ENCODE measurements at places on chromosomes 5 and 9.

DNA sequence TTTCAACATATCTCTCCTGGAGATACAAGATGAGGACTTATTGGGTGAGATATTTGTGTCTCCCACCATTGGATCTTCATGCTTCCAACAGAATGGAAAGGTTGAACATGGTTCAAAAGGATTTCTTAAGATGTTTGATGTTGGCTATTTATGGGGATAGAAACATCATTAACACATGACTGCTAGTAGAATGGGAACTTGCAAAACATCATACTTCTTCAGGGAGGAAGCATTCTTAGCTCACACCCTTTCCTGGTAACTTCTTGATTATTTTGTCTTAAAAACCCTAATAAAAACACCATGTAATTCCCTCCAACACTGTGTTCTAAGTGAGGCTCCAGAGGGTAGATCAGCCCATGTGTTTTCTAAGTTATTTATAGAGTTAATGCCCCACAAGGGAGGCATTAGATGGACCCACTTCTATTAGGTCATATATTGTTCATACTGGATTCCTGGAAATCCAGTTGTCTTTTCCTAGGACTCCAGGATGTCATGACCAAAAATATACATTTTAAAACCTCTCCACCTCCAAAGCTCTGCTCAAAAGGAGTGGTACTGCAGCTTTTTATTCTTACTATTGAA is 95.8 kb downstream of the FOXD1 start:
- DNase-seq = no peak

GRCh38 chr5:1874771-1875220 is 7.9 kb downstream of the IRX4 start:
- DNase-seq = no peak

DNA sequence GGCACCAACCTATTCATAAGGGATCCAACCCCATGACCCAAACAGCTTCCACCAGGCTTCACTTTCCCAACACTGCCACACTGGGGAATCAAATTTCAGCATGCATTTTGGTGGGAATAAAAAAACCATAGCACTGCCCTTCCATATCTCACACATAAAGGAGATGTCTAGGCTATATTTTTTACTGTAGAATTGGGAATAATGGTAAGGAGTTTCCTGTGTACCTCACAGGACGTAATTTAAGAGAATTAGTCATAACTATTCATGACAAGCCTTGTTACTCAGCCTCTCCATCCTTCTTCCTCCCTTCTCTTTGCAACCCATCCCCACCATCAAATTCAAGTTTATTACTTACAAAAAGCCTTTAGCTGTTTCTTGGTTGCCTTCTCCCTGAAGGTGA is 352.1 kb downstream of the MLLT3 start:
- DNase-seq = no peak

GRCh38 chr5:169050636-169051035 is 250.3 kb downstream of the SLIT3 start:
- DNase-seq = no peak

- DNase-seq = peak; percentile 74
Measured at GRCh38 chr9:19946441-19947109, 157.7 kb upstream of the SLC24A2 start.

DNA sequence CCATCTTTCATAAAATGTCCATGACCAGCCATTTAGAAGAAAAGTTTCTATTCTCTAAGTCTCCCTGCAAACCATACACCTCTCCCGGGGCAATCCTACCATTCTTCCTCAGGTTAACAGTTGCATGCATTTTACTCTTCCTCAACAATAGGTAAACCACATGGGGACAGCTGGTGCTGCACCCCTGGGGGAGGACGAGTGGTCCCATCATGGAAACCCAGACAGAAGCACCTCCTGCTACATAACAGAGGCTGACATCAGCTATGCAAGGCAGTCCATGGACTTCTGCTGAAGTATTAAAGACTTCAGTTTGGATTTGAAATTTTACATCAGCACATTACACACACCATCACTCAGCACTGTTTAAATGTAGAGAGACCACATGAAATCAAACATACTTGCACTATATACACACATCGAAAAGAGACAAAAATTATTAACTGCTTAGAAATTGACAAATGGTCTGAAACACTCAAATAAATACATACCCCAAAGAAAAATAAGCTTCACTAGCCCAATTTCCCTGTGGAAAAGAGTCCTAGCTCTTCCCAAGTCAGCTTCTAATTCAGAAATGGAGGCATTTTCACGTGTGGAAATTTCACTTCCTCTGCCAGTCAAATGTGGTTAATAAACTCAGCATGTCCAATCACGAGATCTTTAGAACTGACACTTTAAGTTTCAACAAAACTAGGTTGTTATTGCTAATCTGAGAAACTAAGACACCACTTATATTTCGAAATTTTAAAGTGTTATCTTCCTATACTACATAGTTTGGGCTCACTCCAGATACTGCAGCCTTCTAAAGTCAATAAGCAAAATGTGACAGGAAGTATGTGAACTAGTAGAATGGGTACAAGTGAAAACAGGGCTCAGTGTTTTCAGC is 173.4 kb downstream of the ROR2 start:
- DNase-seq = peak; percentile 87

DNA sequence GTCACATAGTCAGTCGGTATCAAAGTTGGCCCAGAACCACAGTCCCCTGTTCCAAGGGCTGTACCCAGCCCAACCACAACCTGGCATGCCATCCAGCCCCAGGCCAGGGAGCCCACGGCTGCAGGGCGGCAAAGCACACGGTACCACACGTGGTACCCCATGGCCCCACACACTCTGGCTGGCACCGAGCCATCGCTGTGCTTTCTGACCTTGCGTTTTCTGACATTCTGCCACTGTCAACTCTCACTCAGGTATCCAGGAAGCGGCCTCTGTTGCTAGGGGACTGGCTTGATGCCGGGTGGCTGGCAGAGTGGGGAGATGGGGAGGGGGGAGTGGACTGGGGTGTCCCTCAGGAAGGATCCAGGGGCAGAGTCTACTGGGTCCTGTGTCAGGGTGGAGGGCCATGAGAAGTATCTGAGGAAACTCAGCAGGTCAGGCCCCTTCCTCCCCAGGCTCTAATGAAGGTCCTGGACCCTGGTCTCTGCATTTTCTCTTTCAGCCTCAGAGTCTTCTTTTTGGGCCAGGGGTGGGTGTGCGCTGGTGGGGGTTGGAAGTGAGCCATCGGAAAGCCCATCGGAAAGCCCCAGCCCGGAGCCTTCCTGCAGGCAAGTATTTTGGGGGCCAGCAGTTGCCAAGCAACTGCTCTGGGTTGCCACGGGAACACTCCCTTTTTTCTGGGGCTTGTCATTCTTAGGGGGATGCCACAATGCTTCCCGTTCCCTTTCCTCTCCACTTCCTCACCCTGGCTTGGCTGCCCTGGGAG is 21.0 kb upstream of the RALGDS start:
- DNase-seq = no peak

GRCh38 chr9:75382126-75382525 is 293.8 kb downstream of the OSTF1 start:
- no peak for DNase-seq

- DNase-seq = no peak
Measured at GRCh38 chr9:74735761-74736160, 152.0 kb downstream of the TRPM6 start.

GRCh38 chr5:128083811-128084227 is 253 bp downstream of the SLC12A2 start:
- peak; percentile 71 for DNase-seq

GRCh38 chr5:5423586-5423985 is 1.1 kb downstream of the ICE1 start:
- no peak for DNase-seq

- DNase-seq = no peak
Measured at GRCh38 chr9:105511446-105511845, 46.5 kb upstream of the FKTN start.

DNA sequence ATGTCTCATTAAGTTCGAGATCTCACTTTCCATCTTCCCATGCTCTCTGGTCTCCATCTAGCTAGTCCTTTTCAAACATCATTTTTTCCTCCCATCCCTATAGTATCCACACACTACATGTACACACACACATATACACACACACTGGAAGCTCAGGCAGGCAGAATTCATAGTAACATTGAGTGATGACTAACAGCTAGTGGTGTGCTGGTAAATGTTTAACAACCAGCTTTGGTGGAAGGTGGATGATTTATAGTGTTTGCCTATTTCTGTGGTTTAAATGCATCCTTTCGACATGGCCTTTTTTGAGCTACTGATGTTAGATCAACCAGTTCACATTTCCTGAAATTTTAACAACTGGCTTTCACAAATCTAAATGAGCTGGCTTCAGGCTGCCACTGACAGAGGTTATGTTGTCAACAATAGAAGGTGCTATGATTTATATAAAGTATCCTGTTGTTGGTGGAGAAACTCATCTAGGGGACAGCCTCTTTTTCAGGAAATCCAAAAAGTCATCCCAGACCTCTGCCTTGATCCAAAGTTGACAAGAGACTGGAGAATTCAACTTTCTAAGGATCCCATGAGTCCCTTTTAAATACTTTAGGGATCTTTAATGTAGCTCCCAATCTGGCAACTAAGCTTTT is 117.8 kb downstream of the CCDC192 start:
- no peak for DNase-seq

GRCh38 chr9:15999422-16000339 is 446.8 kb downstream of the CCDC171 start:
- DNase-seq = peak; percentile 96

GRCh38 chr9:4887556-4887955 is 94.8 kb downstream of the RCL1 start:
- no peak for DNase-seq

- DNase-seq = no peak
Measured at GRCh38 chr5:153696256-153696655, 205.8 kb downstream of the GRIA1 start.

DNA sequence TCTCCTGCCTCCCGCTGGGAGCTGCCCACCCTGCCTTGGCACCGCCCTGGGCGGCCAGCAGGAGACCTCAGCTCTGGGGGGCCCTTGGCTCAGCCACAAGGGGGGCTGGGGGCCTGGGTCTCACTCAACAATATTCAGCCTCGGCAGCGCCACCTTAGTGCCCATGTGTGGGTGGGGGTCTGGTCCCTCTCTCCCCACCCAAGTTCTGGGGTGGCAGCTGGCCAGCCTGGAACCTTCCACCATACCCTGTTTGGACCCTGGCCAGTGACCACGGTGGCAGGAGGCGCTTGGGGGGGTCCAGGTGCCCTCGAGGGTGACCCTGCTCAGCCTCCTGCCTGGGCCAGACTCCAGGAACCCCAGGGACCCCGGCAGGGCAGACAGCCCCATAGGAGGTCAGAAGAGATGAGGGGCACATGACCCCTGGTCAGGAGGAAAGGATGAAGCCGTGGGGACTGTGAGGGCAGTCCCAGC is 22.2 kb downstream of the NKD2 start:
- DNase-seq = no peak

DNA sequence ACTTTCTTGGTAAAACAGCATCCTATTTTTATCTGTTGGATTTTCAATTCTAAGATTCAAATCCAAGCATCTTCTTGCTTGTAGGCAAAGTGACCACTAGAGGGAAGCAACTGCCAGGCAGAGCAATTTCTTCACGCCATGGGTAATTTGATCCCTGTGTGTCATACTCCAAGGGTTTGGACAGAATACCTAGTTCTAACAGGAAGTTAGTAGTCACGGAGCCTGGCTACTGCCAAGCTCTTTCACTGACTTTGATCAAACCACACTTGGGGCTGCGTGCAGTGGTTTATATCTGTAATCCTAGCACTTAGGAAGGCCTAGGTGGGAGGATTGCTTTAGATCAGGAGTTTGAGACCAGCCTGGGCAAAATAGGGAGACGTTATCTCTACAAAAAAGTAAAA is 473.6 kb upstream of the TNC start:
- peak; percentile 99 for DNase-seq

DNA sequence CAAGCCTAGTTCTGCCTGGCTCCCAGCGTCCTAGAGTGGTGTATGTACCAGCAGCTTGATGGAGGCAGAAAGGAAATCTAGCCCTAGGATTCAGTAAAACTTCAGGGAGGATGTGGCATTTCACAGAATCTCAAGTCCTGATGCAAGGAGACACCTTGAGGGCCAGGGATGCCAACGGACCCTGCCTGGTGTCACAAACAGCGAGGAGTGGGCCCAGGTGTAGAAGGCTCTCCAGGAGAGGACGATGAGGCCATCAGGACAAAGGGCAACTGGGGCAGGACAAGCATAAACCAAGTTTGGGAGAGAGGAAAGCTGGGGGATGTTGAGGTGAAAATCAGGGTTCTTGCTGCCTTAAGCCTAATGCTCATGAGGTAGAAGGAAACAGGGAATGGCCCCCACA is 82.1 kb upstream of the SLC25A51 start:
- DNase-seq = no peak

DNA sequence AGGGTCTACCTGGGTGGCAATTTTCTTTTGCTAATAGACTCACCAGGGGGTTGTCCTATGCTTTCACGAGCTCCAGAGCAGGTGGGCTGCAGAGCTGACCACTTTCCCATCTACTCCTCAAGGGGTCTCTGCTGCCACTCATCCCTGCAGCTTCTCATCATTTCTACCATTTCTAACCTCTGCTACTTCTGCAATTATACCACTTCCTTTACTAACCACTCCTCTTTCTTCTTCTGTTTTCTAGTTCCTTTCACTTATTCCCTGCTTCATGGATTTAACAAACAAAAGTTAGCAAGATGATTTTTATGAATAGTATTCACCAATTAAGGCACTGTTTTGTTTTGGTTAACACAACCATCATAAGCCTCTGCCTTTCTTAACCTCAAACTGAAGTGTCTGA is 34.5 kb upstream of the NIPBL start:
- DNase-seq = no peak

- no peak for DNase-seq
Measured at GRCh38 chr5:113133211-113133975, 156.8 kb downstream of the DCP2 start.

DNA sequence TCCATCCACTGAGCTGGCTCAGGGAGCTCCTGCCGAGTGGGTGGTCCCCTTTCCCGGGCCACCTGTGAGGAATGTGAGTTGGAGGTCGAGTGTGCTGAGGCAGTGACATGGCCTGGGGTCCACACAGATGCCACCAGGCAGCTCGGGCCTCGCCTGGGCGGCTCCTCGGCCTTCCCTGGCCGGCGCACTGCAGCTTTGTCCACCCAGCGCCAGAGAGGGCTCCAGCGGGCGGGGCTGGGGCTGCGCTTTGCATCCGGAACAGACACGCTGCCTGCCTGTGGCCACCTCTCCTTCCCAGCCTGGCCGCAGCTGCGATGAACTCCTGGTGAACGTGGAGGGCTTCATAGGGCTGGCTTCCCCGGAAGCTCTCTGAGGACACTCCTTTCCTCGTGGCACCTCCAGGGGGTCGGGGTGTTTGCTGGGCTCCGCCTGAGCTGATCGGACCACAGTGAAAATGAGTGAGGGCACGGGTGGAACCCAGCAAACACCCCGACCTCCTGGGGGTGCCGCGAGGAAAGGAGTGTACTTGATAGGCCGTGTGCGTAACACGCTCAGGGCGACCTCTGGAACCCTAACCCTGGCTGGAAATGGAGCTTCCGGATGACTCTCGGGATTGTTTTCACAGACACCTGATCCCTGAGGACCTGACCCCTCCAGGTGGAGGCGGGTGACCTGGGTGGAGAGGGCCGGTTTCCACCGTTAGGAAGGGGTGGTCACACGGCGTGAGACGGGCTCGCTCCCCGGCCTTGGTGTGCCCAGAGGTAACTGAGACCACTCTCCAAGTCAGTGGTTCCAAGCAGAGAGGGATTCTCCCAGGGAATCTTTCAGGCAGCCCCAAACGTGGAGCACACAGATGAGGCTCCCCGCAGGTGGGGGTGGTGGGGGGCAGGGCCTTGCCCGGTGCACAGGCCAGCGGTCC is 31.8 kb upstream of the RXRA start:
- DNase-seq = peak; percentile 33

GRCh38 chr5:60077292-60077691 is 183.8 kb upstream of the PDE4D start:
- no peak for DNase-seq

- no peak for DNase-seq
Measured at GRCh38 chr5:54296386-54296785, 14.0 kb downstream of the ARL15 start.

Data from choroid plexus epithelial cell (primary cell).